ENCODE measurements at places on chromosomes 7 and 10.

- no peak for DNase-seq
Observed at GRCh38 chr10:68112837-68113236, 3.5 kb downstream of the MYPN start.

- DNase-seq, result no peak
Observed at GRCh38 chr7:138588986-138589385, 112.2 kb downstream of the SVOPL start.

DNA sequence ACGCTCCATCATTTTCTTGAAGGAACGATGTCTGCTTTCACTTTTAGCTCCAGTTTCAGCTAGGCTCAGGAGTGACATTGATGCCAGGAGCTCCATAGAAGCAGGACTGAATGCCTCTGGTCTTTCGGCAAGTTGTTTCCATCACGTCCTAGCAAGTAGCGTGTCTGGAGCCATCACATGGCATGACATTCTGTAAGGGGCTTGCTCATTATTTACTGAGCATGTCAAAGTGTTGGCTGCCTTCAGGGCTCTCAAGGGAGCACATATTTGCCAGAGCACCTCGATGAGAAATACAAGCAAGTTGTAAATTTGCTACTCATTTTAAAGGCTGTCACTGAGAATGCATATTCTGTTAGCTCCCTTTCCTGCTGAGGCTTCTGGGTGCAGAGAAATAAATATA lies 131.0 kb upstream of the ITGB1 start:
- DNase-seq, result no peak

- DNase-seq, result no peak
Observed at GRCh38 chr10:129035052-129035827, 431.8 kb upstream of the MGMT start.

DNA sequence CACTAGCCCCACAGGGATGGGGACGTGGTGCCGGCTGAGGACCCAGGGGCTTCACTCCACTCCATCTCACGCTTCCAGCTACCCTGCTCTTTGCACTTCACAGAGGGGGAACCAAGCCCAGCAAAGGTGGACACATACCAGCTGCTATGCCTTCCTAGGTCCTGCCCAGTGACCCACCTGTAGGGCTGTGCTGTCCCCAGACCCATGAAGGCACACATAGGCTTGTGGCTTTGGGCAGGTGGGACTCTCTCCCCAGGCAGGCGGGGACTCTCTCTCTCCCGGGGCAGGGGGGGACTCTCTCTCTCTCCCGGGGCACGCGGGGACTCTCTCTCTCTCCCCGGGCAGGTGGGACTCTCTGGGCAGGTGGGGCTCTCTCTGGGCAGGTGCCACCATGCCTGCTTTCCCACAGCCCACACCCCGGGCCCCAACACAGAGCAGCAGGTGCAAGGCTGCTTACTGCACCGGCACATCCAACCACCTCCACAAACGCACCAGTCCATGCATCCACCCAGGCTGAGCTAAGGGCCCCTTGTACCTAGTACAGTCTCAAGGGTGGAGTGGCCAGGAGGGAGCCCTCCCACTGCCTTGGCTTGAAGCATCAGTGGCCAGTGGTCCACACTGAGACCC lies 13.8 kb upstream of the GPR146 start:
- no peak for DNase-seq

DNA sequence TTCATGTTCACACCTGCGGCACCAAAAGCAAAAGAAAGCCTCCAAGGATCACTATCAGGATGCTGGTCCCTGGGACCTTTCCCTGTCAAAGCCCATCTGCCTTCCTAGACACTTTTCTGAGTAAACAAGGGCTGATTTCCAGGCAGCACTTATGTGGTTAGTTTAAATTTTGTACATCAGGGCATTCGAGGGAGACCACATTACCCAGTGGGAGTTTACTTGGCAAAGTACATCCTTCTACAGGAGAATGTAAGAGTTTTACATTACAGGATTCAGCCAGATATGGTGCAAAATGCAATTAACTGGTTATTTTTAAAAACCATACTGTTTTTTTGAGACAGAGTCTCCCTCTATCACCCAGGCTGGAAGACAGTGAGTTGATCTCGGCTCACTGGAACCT lies 132.1 kb downstream of the CSTF2T start:
- DNase-seq, result no peak

DNA sequence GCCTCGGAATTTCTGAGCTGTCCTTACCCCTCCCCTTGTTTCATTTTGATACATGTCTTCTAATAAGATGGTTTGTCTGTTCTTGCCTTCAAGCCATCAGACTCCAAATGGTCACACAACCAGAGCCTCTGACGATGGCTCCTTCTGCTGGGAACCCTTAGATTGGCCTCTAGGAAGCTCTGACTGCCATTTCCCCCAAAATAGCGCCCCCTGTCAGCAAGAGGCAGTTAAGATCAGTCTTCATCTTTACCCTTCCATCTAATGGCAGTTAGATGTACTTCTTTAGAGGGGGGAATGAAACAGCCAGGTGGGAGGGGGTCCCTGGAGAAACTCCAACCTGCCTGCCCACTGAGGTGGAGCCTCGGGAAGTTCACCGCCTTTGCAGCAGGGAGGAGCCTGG lies 85.8 kb upstream of the GPR22 start:
- DNase-seq, result no peak

GRCh38 chr7:95311389-95311788 lies 12.9 kb downstream of the PON1 start:
- DNase-seq, result no peak

GRCh38 chr10:11702264-11702663 lies 39.9 kb upstream of the ECHDC3 start:
- no peak for DNase-seq

- DNase-seq, result no peak
Observed at GRCh38 chr7:69246758-69247157, 351.5 kb upstream of the AUTS2 start.

- DNase-seq, result no peak
Observed at GRCh38 chr7:132425942-132426341, 150.3 kb downstream of the PLXNA4 start.

Data from frontal cortex (tissue), 4 donors.